ENCODE measurements at places on chromosomes 16 and 17.
A peak's percentile ranks its signal among the peaks of the same experiment; 100 is the strongest.

DNA sequence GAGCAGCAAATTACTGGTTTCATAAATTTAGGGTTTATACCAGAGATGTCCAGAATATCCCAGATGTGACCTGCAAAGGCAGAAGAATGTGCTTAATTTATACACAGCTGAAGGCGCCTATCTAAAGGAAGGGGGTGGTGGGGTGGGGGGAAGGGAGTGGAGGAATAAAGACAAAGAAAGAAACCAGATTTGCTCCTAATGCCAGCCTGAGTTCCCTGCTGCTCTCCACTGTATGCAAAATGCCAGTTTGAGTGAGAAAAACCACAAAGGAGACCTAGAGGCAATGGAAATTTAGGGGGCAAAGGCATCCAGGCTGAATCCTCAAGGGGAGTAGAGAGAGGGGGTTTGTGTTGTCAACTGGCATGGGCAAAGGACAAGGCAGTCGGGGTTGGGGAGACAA is 161.5 kb upstream of the TOX3 start:
- no peak for DNase-seq
- no peak overlapping the region for H3K27ac ChIP-seq
- H3K27me3 ChIP-seq = no peaks in the 10 kb centered on the region
- H3K4me3 ChIP-seq = no peak overlapping the region
- no peaks in the 10 kb centered on the region for H3K36me3 ChIP-seq

DNA sequence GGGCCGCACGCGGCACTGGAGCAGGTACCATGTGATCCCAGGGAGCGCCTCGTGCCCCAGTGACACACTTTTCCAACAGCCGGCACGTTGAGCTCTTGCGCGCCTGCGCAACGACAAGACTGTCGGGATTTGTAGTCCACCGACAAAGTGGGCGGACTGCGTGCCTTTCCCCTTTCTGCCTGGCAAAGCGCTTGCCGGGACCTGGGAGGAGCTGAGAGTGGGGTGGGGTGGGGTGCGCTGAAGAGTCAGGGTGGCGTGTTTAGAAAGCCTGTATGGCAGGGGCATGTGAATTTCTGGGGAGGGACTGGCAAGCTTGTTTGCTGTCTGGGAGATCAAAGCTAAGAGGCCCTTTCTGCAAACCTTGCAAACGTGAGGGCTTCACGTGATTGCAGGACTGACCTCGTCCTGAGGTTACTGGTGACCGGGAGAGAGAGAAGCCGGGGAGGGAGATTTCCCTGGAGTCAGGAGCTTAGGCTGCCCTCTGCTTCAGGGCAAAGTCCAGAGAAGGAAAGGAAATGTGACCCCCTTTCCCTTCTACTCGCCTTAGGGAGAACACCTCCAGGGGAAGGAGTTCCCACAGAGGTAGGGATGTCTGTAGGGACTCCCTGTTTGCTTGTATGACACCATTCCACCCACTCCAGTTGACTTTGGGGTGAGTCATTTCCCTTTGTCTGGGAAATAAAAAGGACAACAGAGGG is 429 bp upstream of the NR1D1 start:
- peaks cover 30% of the 10 kb centered on the region for H3K36me3 ChIP-seq
- H3K4me1 ChIP-seq = peaks cover 71% of the 10 kb centered on the region
- H3K27me3 ChIP-seq = no peaks in the 10 kb centered on the region
- peak; percentile 88 for DNase-seq
- peak overlapping the region; percentile 87 for H3K4me3 ChIP-seq

DNA sequence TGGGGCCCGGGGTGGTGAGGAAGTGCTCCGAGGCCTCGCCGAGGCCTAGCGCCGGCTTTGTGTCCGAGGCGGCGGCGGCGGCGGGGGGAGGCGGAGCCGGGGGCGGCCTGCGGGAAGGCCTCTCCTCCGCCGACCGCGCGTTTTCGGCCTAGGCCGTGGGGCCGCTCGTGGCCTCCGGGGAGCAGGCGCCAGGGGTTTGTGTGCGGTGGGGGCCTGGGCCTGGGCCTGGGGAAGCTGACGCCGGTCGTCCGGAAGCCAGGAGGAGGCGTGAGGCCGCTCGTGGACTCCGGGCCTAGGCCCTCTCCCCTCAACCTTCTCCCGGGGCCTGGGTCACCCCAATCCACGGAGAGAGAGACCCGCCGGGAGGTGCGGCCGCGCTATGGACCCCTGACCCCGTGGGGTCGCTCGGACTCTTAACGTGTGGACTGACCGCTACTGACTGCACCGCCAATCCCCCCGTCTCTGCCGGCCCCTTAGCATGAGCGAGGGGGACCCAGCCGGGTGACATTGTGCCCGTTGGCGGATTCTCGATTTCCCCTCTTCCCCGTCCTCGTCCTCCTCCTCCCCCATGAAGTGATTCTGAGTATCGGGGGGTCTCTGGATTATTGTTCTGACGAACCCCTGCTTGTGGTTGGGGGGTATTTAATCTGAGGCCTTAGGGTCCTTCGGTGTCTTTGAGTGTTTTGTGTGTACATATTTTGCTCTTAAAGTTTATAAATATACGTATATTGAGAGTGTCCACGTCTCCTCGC is 660 bp downstream of the RBBP6 start:
- DNase-seq = peak; percentile 57
- peaks cover 49% of the 10 kb centered on the region for H3K36me3 ChIP-seq
- peak overlapping the region; percentile 100 for H3K4me3 ChIP-seq
- H3K27ac ChIP-seq = peak overlapping the region; percentile 96
- H3K4me1 ChIP-seq = peaks cover 31% of the 10 kb centered on the region

- peak overlapping the region; percentile 64 for H3K4me3 ChIP-seq
- H3K27me3 ChIP-seq = no peaks in the 10 kb centered on the region
- H3K4me1 ChIP-seq = peaks cover 40% of the 10 kb centered on the region
- peak; percentile 43 for DNase-seq
Observed at GRCh38 chr16:50666658-50667496, 14.2 kb downstream of the SNX20 start.
